Suprapubic skin (tissue), 4 donors: ENCODE measurements at places on chromosomes 7 and 10. TPM values are rescaled to one million over a fixed set of nuclear protein-coding genes. Genes with fewer than 3 reads are reported as not detected.

DNA sequence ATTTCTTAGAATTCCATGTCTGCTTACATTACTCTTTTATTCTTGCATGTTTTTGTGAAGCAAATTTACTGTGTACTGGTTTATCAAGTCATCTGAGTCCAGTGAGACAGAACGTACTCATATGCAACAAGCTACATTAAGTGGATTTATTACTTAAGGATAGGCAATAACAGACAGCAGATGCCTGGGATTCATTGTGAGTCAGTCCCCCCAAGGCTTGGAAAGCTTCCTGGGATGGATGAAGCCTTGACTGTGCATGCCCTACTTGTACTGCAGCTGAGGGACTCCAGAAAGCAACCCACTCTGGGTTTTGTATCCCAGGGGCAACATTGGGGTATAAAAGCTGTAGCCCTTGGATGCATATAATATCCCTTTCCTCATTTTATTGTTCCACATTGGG, 113.4 kb upstream of the RAB18 start:
- H3K4me3 ChIP-seq: no peak overlapping the region
- H3K27me3 ChIP-seq: no peaks in the 10 kb centered on the region
- H3K27ac ChIP-seq: no peak overlapping the region
- H3K36me3 ChIP-seq: no peaks in the 10 kb centered on the region
- peaks cover 10% of the 10 kb centered on the region for H3K4me1 ChIP-seq
- no peak for DNase-seq

DNA sequence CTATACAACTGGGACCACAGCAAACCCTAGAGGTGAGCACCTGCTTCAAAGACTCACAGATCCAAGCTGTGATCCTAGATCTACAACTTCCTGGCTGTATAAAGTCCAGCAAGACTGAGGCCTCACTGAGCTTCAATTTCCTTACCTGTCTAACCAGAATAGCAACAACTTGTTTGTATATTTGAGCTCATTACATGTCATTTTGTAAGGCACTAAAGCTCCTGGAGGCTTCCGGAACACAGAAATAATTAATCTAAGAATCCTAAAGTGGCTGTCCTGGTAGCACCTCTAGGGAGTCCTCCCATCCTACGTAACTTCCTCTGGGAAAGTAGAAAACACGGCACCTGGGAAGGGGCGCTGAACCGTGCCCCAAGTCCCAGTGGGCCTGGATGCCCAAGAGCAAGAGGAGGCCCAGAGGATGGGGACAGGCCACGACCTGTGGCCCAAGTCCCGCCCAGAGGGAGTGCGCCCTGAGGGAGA, 39.4 kb downstream of the HK1 start:
- H3K27ac ChIP-seq: peak overlapping the region; percentile 96
- H3K27me3 ChIP-seq: no peaks in the 10 kb centered on the region
- no peak for DNase-seq
- peaks cover 51% of the 10 kb centered on the region for H3K4me1 ChIP-seq
- peak overlapping the region; percentile 89 for H3K4me3 ChIP-seq
- H3K36me3 ChIP-seq: no peaks in the 10 kb centered on the region

GRCh38 chr7:83824214-83824613, 175.3 kb upstream of the SEMA3E start:
- no peaks in the 10 kb centered on the region for H3K27me3 ChIP-seq
- DNase-seq: no peak
- H3K4me1 ChIP-seq: no peaks in the 10 kb centered on the region
- H3K36me3 ChIP-seq: no peaks in the 10 kb centered on the region
- H3K27ac ChIP-seq: no peak overlapping the region
- no peak overlapping the region for H3K4me3 ChIP-seq

GRCh38 chr10:132392184-132392800, 4.7 kb upstream of the PWWP2B start:
- H3K27me3 ChIP-seq: no peaks in the 10 kb centered on the region
- no peak overlapping the region for H3K27ac ChIP-seq
- H3K4me1 ChIP-seq: peaks cover 34% of the 10 kb centered on the region
- H3K36me3 ChIP-seq: no peaks in the 10 kb centered on the region
- peak; percentile 27 for DNase-seq

DNA sequence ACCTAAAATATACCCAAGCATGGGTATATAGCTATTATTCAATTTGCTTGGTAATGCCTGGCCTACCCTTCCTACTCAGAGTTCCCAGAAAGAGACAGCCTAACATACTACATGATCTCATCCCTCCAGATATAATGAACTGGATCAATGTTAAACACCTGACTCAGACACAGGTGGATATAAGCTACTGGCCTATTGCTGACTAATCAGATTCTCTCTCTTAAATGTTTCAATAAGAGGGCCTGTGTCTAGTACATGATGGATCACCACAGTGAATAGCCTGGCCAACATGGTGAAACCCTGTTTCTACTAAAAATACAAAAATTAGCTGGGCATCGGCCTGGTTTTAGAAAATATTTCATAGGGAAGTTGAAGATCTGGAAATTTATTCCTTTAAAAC, 54.1 kb downstream of the COPG2 start:
- no peak overlapping the region for H3K27ac ChIP-seq
- H3K27me3 ChIP-seq: no peaks in the 10 kb centered on the region
- no peaks in the 10 kb centered on the region for H3K4me1 ChIP-seq
- no peak for DNase-seq

- H3K27me3 ChIP-seq: no peaks in the 10 kb centered on the region
- no peak for DNase-seq
- H3K36me3 ChIP-seq: no peaks in the 10 kb centered on the region
- no peak overlapping the region for H3K27ac ChIP-seq
These were observed 61.5 kb upstream of the RPA3 start for GRCh38 chr7:7779888-7780287.

GRCh38 chr10:218798-219197, 83.5 kb downstream of the ZMYND11 start:
- no peak overlapping the region for H3K4me3 ChIP-seq
- H3K27me3 ChIP-seq: no peaks in the 10 kb centered on the region
- H3K27ac ChIP-seq: no peak overlapping the region
- DNase-seq: no peak

- H3K27ac ChIP-seq: no peak overlapping the region
- no peak overlapping the region for H3K4me3 ChIP-seq
- no peaks in the 10 kb centered on the region for H3K36me3 ChIP-seq
These were observed 173.9 kb upstream of the ZMIZ1 start for GRCh38 chr10:78894841-78895195.

DNA sequence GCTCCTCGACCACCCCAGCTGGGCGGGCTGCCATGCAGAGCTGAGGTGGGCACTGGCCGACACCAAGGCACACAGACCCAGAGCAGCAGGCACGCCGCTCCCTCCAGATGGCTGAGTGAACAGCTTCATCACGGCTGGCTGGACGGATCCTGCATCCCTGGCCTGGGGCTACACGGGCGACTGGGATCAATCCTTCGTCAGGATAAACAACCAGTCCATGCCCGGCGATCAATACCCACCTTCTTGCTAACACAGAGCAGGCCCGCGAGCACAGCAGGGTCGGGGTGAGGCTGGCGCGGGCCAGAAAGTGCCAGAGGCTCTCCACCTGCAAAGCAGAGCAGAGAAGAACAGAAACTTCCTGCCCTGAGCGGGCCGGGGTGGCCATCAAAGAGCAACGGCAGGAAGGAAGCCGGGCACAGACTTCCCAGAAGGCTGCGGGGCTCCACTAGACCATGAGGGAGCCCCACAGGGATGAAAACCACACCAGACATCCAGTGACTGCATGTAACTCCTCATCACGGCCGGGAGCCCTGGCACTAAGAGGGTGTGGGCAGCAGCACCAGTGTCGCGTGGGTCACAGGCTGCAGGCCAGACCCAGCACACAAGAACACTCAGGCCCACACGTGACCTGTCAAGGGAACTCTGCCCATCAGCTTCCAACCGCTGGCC, 166.4 kb downstream of the MAD1L1 start:
- H3K27me3 ChIP-seq: no peaks in the 10 kb centered on the region
- DNase-seq: no peak
- peaks cover 13% of the 10 kb centered on the region for H3K4me1 ChIP-seq
- H3K4me3 ChIP-seq: no peak overlapping the region

- no peak overlapping the region for H3K27ac ChIP-seq
- H3K4me3 ChIP-seq: no peak overlapping the region
- no peaks in the 10 kb centered on the region for H3K36me3 ChIP-seq
These were observed 2.4 kb downstream of the ZNF488 start for GRCh38 chr10:47381427-47382379.

- H3K36me3 ChIP-seq: peaks cover 52% of the 10 kb centered on the region
- no peak overlapping the region for H3K27ac ChIP-seq
- peaks cover under 1% of the 10 kb centered on the region for H3K4me1 ChIP-seq
- H3K27me3 ChIP-seq: no peaks in the 10 kb centered on the region
These were observed 30.8 kb upstream of the FOXL3 start for GRCh38 chr7:259191-259505.

- no peak for DNase-seq
- H3K4me3 ChIP-seq: peak overlapping the region; percentile 42
- H3K36me3 ChIP-seq: no peaks in the 10 kb centered on the region
- no peak overlapping the region for H3K27ac ChIP-seq
- peaks cover 58% of the 10 kb centered on the region for H3K27me3 ChIP-seq
These were observed 62.8 kb upstream of the CUX1 start for GRCh38 chr7:101754424-101755159.

DNA sequence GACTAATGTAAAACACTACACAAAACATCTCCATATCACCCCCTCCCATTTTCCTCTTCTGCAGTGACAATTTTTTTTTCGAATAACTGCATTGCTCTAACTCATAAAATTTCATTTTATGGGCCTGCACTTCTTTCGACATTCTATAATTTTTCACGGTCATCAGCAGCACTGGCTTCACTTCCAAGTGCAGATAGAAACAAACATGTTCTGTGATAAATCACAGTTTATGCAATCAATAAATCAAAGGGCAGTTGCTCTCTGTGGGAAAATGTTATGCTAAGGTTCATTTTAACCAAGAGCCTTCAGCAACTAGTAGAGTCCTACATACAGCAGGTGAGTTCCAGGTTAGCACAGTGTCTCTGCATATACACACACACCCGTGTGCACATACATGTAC, 100.1 kb downstream of the GPAM start:
- H3K4me3 ChIP-seq: no peak overlapping the region
- H3K4me1 ChIP-seq: peaks cover 3% of the 10 kb centered on the region

The NRP1 gene
- 22.9 TPM for total RNA-seq

The RINT1 gene
- 18.4 TPM for total RNA-seq

The PLCE1 gene
- total RNA-seq: 2.8 TPM

The SNX10 gene
- 2.1 TPM for total RNA-seq
